ENCODE measurements at places on chromosomes 12 and 14. TPM values are rescaled to one million over a fixed set of nuclear protein-coding genes. Genes with fewer than 3 reads are reported as not detected.

DNA sequence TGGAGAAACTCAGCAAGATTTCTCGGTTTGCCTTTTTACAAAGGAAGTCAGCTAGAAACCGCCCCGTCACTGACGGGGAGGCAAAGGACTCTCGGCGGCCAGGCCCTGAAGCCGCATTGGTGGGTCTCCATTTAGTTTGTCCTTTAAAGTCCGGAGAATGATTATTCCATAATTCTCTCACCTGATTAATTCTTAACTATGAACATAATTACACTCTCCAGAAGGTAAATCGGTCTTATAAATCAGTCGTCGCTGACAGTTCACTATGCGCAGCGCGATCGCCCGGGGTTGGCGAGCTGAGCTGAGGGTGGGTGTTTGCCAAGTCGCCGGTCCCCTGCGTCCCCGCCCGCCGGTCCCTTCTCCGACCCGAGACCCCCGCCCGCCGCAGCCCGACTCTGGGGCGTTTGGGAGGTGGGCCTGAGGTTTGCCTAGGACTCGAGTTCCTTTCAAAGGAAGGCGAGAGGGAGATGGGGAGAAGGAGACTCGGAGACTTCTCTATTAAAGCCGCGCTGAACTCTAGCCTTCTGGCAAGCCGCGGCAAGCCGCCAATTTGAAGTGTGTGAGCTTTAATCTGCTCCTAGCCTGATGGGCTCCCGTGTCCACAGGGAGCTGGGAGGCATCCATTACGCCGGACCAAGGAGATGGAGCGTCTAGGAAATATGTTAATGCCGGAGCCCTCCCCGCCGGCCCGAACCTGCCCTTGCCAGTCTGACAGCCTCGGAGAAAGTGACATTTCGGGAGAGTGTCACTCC, 392.9 kb downstream of the NOVA1 start:
- H3K4me3 ChIP-seq = peak overlapping the region; percentile 57
- H3K36me3 ChIP-seq = no peaks in the 10 kb centered on the region
- H3K27me3 ChIP-seq = peaks cover 72% of the 10 kb centered on the region
- DNase-seq = peak; percentile 40

The KRT75 gene
- polyA plus RNA-seq = not detected

The GPR68 gene
- polyA plus RNA-seq = 5.7 TPM

GRCh38 chr12:120361506-120362208, 7.3 kb downstream of the MSI1 start:
- H3K27ac ChIP-seq = no peak overlapping the region
- H3K4me1 ChIP-seq = no peaks in the 10 kb centered on the region
- peak; percentile 77 for DNase-seq
- H3K4me3 ChIP-seq = peak overlapping the region; percentile 59
- H3K27me3 ChIP-seq = peaks cover 13% of the 10 kb centered on the region
- no peaks in the 10 kb centered on the region for H3K36me3 ChIP-seq

GRCh38 chr14:103512701-103513611, 9.7 kb downstream of the CKB start:
- H3K27me3 ChIP-seq = no peaks in the 10 kb centered on the region
- peak overlapping the region; percentile 91 for H3K27ac ChIP-seq
- H3K4me1 ChIP-seq = peaks cover 16% of the 10 kb centered on the region
- no peak overlapping the region for H3K4me3 ChIP-seq
- DNase-seq = peak; percentile 99

DNA sequence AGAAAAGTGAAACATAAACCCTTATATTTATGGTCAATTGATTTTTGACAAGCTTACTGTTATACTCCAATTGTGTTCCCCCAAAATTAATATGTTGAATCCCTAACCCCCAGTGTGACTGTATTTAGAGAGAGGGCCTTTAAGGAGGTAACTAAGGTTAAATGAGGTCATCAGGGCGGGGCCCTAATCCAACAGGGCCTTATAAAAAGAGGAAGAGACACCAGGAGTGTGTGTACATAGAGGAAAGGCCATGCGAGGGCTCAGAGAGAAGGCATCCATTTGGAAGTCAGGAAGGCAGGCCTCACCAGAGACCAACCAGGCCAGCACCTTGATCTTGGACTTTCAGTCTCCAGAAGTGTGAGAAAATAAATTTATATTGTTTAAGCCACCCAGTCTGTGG, 6.5 kb upstream of the VTI1B start:
- peaks cover 22% of the 10 kb centered on the region for H3K36me3 ChIP-seq
- no peak overlapping the region for H3K4me3 ChIP-seq
- peaks cover 15% of the 10 kb centered on the region for H3K4me1 ChIP-seq

The FOXA1 gene
- polyA plus RNA-seq = 0.10 TPM

DNA sequence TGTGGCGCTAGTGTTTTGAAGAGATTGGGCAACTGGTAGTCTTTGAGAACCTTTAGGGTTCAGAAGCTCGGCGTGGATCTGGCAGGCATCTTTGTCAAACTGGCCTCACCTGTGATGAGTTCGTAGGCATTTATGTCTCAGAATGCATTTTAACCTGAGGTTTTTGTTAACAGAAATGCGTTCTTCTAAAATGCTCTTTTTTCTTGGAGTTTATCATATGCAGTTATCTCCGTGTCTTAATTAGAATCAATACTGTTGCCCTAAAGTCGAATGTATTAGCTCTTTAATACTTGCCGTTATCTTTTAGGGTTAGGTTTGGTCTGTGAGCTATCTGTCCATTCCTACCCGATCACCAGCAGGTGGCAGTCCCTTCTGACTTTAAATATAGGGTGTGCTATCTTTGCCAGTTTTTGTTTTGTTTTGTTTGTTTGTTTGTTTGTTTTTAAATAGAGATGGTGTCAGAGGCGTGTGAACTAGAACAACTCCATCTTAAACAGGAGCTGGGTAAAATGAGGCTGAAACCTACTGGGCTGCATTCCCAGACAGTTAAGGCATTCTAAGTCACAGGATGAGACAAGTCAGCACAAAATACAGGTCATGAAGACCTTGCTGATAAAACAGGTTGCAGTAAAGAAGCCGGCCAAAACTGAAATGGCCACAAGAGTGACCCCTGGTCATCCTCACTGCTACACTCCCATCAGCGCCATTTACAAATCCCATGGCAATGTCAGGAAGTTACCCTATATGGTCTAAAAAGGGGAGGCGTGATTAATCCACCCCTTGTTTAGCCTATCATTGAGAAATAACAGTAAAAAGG, 1.4 kb downstream of the ATF1 start:
- H3K27ac ChIP-seq = peak overlapping the region; percentile 86
- H3K36me3 ChIP-seq = no peaks in the 10 kb centered on the region
- H3K4me3 ChIP-seq = peak overlapping the region; percentile 93
- no peaks in the 10 kb centered on the region for H3K27me3 ChIP-seq
- peaks cover 17% of the 10 kb centered on the region for H3K4me1 ChIP-seq
- DNase-seq = peak; percentile 74

GRCh38 chr12:50581226-50582184, 76.7 kb downstream of the DIP2B start:
- peak overlapping the region; percentile 84 for H3K27ac ChIP-seq
- peaks cover 33% of the 10 kb centered on the region for H3K4me1 ChIP-seq
- peak; percentile 95 for DNase-seq
- peak overlapping the region; percentile 33 for H3K4me3 ChIP-seq
